CD4-positive, CD25-positive, alpha-beta regulatory T cell (primary cell): ENCODE measurements at places on chromosomes 6 and 20.

DNA sequence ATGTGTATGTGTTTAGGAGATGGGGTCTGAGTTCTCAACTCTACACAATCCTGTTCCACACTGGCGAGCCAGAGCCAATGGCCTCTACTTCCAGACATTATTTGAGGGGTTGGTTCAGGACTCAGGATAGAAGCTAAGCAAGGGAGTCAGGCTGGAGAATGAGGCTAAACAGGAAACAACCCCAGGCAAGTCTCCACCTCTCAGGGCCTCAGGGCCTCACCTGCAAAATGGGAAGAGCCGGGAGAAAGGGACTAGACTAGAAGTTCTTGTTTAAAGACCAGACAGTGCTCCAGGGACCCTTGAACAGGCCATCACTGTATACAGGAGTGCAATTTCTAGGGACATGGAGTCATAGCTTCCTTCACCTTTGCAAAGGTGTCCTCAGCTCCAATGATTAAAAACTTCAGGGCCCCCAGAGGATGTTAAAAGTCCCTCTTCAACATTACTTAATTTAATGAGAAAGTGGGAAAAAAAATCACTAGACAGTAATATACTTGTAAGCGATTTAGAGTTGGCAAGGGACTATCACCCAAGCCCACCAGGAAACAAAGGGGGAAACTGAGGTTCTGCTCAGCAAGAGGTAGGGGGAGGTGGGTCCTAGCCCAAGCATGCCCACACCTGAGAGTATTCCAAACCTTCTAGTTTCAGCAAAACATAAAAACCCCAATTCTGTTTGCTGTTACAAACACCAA lies 41.7 kb downstream of the ZMYND8 start:
- H3K36me3 ChIP-seq, result peaks cover 20% of the 10 kb centered on the region
- H3K4me3 ChIP-seq, result no peak overlapping the region
- H3K27ac ChIP-seq, result no peak overlapping the region
- no peak for DNase-seq
- H3K27me3 ChIP-seq, result no peaks in the 10 kb centered on the region
- peaks cover 35% of the 10 kb centered on the region for H3K4me1 ChIP-seq

DNA sequence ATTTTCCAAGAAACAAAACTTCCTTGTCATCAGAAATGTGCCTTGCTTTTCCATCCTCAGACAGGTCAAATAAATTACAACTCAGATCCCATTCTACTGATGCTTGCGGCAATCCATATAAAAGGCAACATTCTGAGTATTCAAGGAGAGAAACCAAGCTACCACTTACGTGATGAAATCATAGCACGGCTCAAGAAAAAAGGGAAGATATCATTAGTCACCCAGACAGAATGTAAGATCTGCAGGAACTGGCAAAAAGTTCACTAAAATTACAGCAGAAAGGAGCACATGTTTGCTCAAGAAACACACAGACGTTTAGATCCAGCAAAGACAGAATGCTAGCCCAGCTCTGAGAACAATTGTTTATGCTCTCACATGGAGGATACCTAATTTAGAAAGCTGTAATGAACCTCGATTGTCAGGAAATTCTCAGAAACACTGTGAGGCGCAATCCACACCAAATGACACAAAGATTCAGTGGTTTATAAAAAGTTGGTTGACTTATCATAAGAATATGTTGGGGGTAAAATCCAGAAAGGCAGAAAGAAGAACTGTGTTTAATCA lies 304.2 kb downstream of the ADGRG6 start:
- DNase-seq, result no peak
- no peaks in the 10 kb centered on the region for H3K4me1 ChIP-seq
- no peak overlapping the region for H3K27ac ChIP-seq
- H3K4me3 ChIP-seq, result no peak overlapping the region

DNA sequence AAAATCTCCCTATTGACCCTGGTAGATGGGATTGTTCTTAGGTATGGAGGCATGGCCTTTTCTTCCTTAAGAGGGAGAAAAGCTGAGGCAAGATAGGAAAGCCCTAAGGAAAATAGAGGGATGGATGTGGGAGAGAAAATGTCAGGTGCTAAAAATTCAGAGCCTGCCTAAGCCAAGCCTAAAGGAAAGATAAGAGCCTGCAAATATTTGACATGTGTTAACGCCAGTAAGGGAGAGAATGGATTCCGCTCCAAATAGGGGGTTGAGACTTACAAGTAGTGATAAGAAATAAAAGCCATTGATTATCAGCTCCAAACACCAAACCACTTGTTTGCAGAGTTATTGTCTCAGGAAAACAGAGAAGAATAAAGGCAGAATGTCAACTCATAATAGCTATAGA lies 533.6 kb downstream of the PTPRT start:
- no peaks in the 10 kb centered on the region for H3K36me3 ChIP-seq
- no peak for DNase-seq
- H3K4me3 ChIP-seq, result no peak overlapping the region
- no peaks in the 10 kb centered on the region for H3K27me3 ChIP-seq
- no peaks in the 10 kb centered on the region for H3K4me1 ChIP-seq
- no peak overlapping the region for H3K27ac ChIP-seq

GRCh38 chr6:167736486-167737204 lies 90.1 kb upstream of the AFDN start:
- no peaks in the 10 kb centered on the region for H3K4me1 ChIP-seq
- H3K27me3 ChIP-seq, result no peaks in the 10 kb centered on the region
- H3K36me3 ChIP-seq, result no peaks in the 10 kb centered on the region

DNA sequence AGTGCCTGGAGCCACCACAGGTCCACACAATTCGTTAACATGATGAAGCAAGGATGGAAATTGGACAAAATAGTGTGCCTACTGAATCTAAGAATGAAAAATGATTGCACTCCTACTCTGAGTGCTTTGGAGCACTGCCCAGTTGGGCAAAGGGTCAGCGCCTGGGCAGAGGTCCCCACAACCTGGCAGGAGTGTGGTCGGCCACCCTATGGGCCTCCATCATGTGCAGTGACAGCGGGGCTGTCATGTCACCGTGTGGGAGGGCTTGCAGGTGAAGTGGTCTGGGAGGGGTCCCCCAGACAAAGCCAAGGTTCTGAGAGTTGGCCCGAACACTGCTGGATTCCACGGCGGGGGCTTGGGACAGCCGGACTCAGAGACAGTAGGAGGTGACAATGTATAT lies 36.2 kb upstream of the CD93 start:
- no peaks in the 10 kb centered on the region for H3K27me3 ChIP-seq
- no peak overlapping the region for H3K27ac ChIP-seq
- no peaks in the 10 kb centered on the region for H3K36me3 ChIP-seq
- DNase-seq, result no peak
- no peak overlapping the region for H3K4me3 ChIP-seq

DNA sequence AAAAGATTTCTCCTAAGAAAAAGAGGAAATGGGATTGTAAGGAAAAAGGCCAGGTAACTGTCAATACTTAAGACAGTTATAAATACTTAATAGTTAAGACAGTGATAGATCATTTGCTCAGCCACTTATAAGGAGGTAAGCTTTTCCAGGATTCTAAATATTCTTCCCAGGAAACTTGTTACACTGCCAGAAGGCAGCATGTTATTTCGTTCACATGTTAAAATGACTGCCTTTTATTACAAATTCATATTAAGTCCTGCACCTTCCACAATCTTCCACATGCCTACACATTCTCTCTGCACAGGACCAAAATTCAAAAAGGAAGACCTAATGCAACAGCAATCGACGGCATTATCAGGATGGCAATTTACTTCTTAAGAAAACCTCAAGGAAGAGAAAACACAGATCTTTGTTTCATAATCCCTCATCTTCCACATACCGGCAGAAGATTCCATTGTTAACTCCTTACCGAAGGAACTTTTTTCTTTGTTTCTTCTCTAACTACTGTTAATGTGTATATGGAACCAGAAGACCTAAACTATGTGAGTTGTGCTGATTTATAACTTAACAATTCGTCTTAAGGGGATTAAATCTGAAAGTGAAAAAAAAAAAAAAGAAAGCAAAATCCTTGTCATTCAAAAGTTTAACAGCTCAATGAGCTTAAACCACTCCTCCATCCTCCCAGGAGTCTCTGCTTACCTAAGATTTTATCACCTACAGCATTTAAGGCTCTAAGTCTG lies 799 bp downstream of the TAAR2 start:
- no peaks in the 10 kb centered on the region for H3K4me1 ChIP-seq
- no peak overlapping the region for H3K27ac ChIP-seq
- H3K36me3 ChIP-seq, result no peaks in the 10 kb centered on the region
- H3K27me3 ChIP-seq, result peaks cover 7% of the 10 kb centered on the region
- no peak overlapping the region for H3K4me3 ChIP-seq

DNA sequence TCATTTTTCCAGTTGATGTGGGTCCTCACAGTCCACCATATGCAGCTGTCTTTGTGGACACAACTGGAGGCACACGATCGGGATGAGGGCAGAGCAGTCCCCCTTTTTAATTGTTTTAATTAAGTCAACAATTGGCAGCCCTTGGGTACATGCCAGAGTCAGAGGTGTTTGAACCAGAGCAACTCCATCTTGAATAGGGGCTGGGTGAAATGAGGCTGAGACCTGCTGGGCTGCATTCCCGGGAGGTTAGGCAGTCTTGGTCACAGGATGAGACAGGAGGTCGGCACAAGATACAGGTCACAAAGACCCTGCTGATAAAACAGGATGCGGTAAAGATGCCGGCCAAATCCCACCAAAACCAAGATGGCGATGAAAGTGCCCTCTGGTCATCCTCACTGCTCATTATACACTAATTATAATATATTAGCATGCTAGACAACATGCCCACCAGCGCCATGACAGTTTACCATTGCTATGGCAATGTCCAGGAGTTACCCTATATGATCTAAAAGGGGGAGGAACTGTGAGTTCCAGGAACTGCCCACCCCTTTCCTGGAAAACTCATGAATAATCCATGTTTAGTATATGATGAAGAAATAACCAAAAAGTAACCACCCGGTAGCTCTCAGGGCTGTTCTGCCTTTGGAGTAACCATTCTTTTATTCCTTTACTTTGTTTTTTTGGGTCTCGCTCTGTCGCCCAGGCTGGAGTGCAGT lies 31.8 kb upstream of the BLCAP start:
- no peak overlapping the region for H3K4me3 ChIP-seq
- H3K36me3 ChIP-seq, result no peaks in the 10 kb centered on the region
- no peak overlapping the region for H3K27ac ChIP-seq
- H3K27me3 ChIP-seq, result peaks cover 4% of the 10 kb centered on the region
- DNase-seq, result no peak

DNA sequence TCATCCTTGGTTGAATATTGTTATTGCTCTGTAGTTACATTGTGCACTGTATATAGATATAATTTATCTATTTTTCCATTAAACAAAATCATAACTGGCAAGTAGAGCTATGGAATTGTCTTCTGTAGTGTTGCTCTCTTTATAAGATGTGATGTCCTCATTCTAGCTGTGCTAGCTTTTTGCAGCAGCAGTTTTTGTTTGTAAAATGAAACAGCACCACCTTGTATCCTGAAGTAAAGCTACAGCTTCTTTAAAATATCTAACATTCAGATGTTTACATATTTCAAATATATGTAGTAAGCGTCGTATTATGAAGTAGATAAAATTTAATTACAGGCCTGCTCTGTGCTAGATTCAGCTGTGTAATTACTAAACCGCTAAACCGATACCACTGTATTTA lies 328.8 kb upstream of the MANEA start:
- DNase-seq, result no peak
- H3K4me3 ChIP-seq, result no peak overlapping the region
- no peaks in the 10 kb centered on the region for H3K27me3 ChIP-seq
